ENCODE measurements at places on chromosomes 3 and 15.

DNA sequence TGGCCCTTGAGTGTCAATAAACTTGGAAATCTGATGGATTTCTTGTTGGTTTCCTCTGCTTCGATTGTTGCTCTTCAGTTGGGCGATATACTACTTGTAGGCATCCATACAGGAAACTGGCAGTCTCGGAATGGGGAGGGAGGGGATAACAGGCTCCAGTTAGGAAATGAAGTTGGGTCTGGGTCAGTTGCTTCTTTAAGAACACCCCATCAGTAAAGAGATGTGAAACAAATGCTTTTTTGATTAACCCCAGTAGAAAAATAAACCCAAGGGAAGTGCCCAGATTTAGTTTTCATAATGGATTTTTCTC is 681 bp downstream of the CHMP2B start:
- DNase-seq, result no peak

DNA sequence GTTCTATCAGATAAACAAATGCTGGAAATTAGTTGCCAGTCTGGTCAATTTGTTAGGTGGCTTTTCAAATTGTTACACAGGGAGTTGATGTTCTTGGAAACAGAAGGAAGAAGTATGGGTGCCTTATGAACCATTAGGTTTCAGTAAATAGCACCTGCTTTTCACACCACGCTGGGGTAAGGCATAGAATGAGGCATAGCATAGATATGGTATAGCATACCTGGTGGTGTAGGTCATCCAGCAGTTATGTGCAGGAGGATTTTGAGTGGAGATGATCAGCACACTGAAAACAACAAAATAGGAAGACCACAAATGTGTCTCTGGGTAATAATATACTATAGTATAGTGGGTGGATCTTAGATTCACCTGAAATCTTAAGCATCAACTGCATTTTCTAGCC is 121.4 kb downstream of the GMPS start:
- DNase-seq, result no peak

GRCh38 chr3:18890449-18890848 is 257.9 kb upstream of the KCNH8 start:
- no peak for DNase-seq

- DNase-seq, result peak; percentile 75
These were observed 6.5 kb downstream of the CSRNP1 start for GRCh38 chr3:39146611-39147591.

GRCh38 chr3:13748276-13748879 is 131.5 kb downstream of the WNT7A start:
- no peak for DNase-seq

DNA sequence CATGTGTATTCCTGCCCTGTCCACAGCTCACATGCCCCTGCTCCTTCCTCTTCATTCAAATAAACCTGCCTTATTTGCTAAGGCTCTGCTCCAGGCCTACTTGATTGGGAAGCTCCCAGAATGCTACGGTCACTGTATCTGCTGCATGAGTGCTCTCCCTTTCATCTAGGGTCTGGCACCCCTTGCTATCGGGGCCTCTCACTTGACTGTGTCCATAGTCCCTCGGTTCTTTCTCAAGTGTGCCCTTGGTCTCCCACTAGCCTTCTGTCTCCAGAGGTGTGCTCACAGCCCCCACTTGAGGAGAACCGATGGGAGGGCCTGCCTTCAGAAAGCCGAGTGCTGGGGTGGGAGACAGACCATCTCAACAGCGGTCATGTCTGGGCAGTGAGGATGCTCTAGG is 57.4 kb upstream of the NMNAT3 start:
- DNase-seq, result no peak

DNA sequence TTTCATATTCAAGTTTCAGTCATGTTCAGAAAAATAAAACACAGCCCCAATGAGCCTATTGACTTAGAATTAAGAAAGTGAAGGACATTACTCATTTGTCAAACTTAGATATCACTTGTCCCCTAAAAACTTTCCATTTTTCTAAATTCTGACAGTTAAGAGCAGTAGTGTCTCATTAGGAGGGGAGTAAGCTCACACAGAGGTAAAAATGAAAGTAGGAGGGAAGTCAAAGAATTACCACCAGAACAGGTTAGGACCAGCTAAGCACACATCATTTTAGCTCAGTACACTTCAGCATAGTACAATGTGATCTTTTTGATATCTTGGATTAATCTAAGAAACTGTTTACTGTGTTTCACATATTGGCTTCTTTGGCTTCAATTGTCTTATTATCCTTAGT is 64.3 kb downstream of the OSTN start:
- no peak for DNase-seq

DNA sequence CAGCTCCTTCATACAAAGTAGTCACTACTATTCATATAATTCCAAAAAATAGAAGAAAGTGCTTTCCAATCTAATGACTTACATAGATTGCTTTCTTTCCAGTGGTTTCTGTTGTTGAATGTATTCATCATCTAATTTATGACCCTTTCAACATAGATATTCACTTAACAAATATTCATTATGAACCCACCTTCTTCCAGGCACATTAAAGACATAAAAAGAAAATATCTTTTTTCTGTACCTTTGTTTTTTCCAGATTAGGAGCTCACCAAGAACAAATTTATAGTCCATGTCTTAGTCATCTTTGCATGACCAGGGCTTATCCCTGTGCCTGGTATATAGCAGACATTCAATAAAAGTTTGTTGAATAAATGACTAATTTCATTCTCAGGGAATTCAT is 32.4 kb upstream of the PDZRN3 start:
- no peak for DNase-seq

- DNase-seq, result no peak
These were observed 54.4 kb downstream of the ADCY5 start for GRCh38 chr3:123394391-123395020.

DNA sequence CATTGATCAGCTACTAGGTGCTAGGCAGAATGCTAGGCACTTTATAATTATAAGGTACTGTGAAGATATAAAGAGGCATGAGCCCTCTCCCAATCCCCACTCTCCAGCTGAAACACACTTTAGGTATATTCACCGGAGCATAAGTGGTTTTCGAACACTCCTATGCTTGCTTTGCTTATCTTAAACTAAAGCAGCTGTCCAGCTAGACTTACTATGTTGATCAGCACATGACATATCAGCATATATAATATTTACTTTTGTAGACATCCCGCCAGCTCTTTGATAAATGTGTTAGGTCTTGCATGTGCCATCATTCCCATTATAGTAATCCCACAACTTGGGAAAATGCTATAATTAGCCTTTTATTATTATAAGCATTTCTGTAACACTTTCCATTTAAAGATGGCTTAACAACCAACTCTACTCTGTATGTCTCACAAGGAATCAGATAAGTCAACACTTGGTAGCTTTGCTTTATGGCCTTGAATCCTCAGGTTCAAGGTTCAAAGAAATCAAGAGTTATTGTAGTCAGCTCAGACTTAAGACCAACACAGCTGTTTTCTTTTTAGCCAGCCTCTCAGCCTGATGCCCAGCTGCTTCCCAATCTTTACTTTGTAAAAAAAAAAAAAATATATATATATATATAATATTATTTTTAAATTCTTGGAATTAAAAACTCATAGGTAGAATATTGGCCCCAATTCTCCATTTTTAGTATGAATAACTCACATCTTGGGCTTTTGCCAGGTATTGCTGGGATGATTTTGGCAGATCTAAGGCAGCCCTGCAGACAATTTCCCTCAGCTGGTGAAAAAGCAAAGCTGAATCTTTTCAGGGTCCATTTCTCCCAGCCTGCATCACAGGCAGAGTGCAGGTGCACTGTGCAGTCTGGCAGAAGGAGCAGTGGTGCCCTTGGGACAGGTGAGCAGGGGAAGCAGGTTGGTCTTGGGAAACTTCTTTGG is 104.2 kb downstream of the THRB start:
- peak; percentile 79 for DNase-seq

DNA sequence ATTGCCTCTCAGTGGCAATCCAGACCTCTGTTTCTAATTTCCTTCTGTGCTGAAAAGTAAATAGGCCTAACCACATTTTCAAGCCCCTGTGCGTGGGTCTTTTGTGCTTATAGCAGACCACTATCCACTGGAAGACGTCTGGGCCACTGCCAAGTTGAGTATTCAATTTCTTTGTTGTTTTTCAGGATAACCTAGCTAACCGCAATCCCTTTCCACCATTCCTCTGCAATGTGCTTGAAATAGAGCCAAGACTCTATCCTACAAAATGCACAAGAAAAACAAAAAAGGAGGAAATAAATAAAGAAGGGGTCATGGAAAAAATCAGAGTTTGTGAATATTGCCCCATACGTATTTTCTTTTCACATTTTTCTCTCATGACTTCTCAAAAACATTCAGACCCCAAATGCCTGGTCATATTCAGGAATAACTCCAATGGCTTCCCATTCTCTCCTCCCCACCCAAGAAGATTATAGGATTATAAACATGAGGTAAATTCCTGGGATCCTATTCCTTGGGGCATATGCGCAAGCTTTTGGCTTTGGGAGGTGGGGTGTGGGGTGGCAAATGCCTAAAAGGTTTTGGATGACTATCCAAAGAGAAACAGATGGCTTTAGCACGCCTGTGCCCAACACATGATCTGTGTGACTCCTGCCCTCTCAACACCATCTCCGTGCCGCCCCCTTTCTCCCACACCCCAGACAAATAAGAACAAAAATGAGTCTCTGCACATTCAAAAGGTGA is 217.9 kb upstream of the THBS1 start:
- DNase-seq, result peak; percentile 17

GRCh38 chr3:46527239-46527638 is 29.5 kb downstream of the RTP3 start:
- DNase-seq, result no peak

DNA sequence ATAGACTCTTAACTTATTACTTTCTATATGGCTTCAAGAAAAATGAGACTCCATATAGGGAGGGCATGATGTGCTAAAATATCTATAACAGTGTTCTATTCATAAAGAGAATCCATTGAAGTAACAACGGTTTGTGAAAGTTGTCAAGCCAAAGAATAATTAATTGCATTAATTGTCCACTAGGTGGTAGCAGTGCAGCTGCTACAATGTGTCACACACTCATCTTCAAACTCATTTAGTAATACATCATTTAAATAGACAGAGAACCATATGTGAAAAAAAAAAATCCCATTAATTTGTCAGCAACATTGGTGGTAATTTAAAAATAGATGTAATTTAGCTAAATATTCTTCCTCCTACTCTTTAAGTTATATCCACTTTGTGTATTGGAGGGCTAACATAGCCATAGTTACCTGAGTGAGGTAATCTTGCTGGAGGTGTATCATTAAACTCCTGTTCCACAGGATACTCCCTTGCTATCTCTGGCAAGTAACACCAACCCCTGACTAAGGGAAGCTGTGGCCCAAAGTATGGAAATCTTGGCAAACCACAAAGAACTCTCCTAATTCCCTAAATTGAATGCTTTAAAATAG is 3.7 kb upstream of the CPA3 start:
- peak; percentile 28 for DNase-seq

DNA sequence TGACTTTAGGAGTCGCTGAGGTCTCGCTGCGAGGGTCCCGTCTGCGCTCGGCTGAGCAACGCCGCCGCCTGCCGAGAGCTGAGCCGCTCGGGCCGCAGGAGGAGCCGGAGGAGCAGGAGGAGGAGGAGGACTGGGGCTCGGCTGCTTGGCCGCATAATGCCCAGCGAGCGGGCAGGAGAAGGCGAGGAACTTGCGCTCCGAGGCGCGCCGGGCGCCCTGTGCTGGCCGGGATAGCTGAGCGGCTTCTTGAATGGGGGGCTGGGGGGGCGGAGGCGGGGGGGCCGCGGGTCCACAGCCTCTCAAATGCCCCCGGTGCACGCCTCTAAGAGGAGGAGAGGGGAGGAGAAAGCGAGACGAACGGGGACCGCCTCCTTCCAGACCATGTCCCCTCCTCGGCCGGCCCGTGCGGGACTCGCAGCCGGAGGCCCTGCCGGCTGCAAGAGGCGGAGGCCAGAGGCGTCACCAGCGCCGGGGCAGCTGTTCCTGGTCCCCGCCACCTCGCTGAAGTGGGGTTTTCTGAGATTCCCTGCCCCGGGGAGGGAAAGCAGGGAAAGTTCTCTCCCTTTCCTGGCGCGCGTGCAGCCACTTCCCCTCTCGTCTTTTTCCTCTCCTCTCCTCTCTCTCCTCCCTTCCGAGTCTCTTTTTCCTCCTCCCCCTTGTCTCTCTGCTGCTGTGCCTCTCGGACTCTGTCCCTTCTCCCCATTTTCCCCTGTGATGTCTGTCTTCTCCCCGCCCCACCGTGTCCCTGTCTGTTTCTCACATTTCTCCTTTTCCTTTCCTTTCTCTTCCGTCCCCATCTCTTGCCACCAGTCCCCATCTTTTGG is at the start of gene ADAMTS9:
Gene ADAMTS9, minus strand, starts transcription at position 220 of the 824 bp plus-strand sequence. CDS start 343 bp downstream, outside the sequence.
- peak; percentile 64 for DNase-seq

- DNase-seq, result no peak
These were observed 109.6 kb upstream of the PTX3 start for GRCh38 chr3:157327018-157327417.

DNA sequence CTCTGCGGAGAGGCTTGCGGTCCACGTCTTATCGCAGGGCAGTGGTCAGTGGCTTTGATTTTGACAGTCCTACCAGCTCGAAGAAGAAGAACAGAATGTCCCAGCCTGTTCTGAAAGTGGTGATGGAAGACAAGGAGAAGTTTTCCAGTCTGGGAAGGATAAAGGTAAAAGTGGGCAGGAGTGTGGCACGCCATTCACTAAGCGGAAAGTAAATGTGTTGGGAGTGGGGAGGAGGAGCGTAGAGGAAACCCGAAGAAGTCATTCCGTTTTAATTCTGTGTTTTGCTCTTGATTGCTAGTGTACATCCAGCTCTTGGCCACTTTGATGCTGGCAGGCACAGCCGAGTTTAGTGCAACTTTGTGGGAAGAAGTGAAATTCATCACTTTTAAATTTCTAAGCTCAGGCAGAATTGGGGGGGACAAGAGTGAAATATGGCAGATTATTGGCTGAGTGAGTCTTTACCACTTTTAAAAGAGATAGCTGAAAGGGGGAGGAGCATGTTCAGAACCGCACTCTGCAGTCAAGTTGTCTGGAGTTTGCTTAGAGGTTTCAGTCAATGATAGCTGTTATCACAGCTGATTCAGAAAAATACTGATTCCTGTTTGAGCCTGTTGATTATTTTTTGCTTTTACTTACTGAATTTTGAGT is 1.8 kb downstream of the ARHGEF26 start:
- DNase-seq, result no peak

- DNase-seq, result peak; percentile 83
These were observed 183.8 kb upstream of the KCNMB2 start for GRCh38 chr3:178352326-178353005.

GRCh38 chr15:99635794-99636193 is 70.0 kb downstream of the MEF2A start:
- DNase-seq, result no peak

DNA sequence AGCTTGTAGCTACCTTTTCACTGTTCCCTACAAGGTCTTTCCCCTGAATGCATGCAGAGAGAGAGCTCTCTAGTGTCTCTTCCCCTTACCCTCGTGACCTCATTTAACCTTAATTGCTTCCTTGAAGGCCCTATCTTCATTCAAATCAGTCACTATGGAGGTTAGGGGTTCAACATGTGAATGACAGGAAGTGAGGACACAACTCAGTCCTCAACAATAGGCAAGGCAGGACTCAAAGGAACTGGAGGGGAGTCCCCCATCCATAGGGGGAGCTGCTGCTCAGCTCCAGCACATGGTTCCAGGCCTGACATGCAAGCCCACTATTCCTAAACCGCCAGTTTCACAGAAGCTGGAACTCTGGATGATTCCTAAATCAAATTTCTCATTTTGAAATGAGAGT is 33.8 kb upstream of the GYG1 start:
- DNase-seq, result peak; percentile 17

Data from large intestine (tissue), 12 donors.